ENCODE measurements at places on chromosomes 2 and 18. TPM values are rescaled to one million over a fixed set of nuclear protein-coding genes. Genes with fewer than 3 reads are reported as not detected.

The SLC38A11 gene
- 1.1 TPM for total RNA-seq

The DLX1 gene
- 0.19 TPM for total RNA-seq

The CFAP53 gene
- 0.16 TPM for total RNA-seq

The ZBTB7C gene
- total RNA-seq: 14.2 TPM

The TCF23 gene
- total RNA-seq: 0.48 TPM

The CIDEA gene
- total RNA-seq: 138 TPM

The CNGA3 gene
- 1.1 TPM for total RNA-seq

The CFC1 gene
- not detected for total RNA-seq

The PROC gene
- total RNA-seq: not detected

The SLC66A3 gene
- 19.9 TPM for total RNA-seq

The ACVR2A gene
- total RNA-seq: 15.9 TPM

The BMP10 gene
- not detected for total RNA-seq

The PLEKHH2 gene
- 11.4 TPM for total RNA-seq

The SLC19A3 gene
- total RNA-seq: 349 TPM

The LONRF2 gene
- 5.9 TPM for total RNA-seq

The OSBPL1A gene
- 162 TPM for total RNA-seq

The ALLC gene
- total RNA-seq: not detected

The GAL3ST2 gene
- not detected for total RNA-seq

The IKZF2 gene
- 7.6 TPM for total RNA-seq

The IL1RL2 gene
- 0.93 TPM for total RNA-seq

The MFSD2B gene
- not detected for total RNA-seq

The FEV gene
- total RNA-seq: not detected

The CABYR gene
- 3.1 TPM for total RNA-seq

The BOLL gene
- not detected for total RNA-seq

The FTCDNL1 gene
- 4.4 TPM for total RNA-seq

The AP1S3 gene
- total RNA-seq: 0.61 TPM

The GPR17 gene
- total RNA-seq: not detected

The TCF7L1 gene
- total RNA-seq: 27.8 TPM

The ALK gene
- total RNA-seq: 1.0 TPM

All from mesenteric fat pad (tissue), 1 donor.